ENCODE measurements at places on chromosomes 4 and X.

DNA sequence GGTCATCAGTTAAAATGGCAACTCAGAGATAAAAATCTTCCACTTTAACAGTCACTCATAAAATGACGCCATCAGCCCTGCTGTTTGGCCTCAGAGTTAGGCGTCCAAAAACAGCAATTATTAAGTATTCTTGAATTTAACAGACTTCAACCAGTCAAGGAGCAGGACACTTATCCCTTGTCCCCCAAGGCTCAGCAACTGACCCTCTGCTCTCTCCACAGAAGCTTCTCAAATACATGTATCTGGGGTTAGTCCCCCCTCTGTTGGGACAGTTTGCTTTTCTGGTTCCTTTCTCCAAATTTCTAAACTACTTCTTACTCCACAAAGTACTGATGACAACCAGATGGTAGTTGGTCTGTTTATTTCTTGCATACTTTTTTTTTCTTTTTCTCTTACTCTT is 54.4 kb downstream of the SOD3 start:
- no peak for DNase-seq

DNA sequence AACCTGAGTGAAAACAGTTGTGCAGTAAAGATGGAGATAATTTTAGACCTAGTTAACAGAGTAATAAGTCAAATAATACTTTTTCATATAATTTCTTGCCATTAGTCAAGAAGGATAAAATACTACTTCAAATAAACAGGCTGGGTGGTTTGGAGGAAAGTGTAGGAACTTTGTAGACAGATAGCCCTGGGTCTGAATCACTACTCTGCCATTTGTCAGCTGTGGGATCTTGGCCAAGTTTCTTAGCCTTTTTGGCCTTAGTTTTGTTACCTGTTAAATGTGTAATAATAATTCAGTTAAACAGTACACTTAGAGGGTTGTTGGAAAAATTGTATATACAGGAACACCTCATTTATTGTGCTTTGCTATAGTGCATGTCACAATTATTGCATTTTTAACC is 163.7 kb downstream of the NPNT start:
- DNase-seq, result no peak

DNA sequence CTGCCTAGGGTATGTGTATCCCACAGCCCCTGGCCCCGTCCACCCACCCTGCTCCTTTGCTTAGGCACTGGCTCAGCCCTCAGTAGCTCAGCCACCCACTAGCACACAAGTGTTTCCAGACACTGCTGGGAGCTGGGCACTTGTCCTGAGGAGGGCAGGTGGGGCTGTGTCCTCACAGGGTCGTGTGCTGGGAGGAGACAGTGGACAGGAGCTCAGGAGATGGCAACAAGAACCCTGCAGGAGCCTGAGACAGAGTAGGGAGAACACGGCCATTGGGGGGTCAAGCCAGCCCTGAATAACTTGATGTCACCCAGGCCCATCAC is 5.5 kb upstream of the CPLX1 start:
- DNase-seq, result no peak

DNA sequence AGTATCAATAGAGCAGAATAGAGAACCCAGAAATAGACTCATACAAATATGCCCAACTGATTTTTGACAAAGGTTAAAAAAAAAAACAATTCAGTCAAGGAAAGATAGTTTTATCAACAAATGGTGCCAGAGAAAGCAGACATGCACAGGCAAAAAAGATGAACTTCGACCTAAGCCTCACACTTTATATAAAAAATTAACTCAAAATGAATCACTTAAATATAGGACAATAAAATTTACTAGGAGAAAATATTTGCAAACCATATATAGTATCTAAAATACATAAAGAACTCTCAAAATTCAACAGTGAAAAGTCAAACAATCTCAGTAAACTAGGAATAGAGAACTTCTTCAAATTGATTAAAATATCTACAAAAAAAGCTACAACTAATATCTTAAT is 29.7 kb downstream of the HUWE1 start:
- no peak for DNase-seq

DNA sequence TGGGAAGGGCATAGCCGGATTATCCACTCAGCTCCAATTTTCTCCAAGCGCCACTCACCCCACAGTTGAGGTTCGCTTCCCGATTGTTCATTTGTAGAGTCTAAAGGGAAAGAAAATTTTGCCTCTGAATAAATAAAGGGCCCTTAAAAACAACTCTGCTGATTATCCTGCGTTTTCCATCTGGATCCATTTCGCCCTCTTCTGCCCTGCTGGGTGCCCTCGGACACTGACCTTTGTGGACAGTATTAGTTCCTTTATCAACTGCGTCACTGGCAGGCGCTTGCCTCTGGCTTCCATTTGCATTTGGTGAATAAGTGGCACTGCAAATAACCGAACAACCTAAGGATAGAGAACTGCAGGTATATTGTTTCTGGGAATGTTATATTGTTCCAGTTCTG is 10.1 kb downstream of the GSX2 start:
- no peak for DNase-seq

- DNase-seq, result no peak
Measured at GRCh38 chr4:53005149-53005546, 143.0 kb downstream of the RASL11B start.

DNA sequence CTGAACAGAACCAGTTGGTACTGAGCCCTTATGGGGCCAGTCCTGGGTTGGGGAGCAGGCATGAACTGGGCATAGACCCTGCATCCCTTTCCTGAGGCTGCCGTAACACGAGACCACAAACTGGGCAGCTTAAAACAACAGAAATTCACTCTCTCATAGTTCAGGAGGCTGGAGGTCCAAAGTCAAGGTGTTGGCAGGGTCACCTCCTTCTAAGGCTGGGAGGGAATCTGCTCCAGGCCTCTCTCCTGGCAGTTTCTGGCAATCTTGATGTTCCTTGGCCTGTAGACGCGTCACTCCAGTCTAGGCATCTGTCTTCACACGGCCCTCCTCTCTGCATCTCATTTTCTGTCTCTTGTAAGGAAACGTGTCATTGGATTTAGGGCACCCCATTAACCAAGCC is 19.8 kb upstream of the SORCS2 start:
- no peak for DNase-seq

DNA sequence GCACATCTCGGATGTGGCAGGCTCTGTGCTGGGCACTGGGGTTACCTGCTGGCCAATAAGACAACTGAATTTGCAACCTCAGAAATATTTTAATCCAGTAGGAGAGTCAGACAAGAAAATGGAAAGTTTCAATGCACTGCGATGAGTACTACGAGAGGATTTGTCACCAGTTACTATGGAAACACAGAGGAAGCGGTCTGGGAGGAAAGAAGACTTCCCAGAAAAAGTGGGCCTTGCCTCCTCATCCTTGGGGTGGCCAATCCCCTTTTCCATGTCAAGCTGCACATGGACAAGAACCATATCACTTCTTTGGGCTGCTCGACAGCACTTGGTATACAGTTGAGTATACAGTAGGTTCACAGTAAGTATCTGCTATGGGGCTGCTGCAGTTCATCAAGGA is 67.6 kb downstream of the FAM184B start:
- no peak for DNase-seq

GRCh38 chr4:101967697-101968346 is 177.3 kb downstream of the BANK1 start:
- no peak for DNase-seq

- no peak for DNase-seq
Measured at GRCh38 chr4:80454040-80454439, 118.5 kb downstream of the CFAP299 start.

- no peak for DNase-seq
Measured at GRCh38 chr4:2482192-2482591, 13.3 kb downstream of the RNF4 start.

GRCh38 chr4:97013711-97014110 is 1129.6 kb downstream of the STPG2 start:
- DNase-seq, result no peak

GRCh38 chr4:136800248-136800647 is 732.0 kb downstream of the PCDH18 start:
- DNase-seq, result no peak

DNA sequence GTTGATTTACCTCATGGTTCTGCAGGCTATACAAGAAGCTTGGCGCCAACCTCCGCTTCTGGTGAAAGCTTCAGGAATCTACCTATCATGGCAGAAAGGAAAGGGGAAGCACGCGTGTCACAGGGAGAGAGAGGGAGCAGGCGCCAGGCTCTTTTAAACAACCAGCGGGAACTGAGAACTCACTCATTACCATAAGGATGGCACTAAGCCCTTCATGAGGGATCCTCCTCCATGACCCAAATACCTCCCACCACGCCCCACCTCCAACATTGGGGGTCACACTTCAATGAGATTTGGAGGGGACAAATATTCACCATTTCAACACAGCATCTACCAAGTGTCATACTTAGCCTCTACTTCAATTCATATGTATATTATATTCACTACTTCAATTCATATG is 18.8 kb upstream of the TBC1D8B start:
- no peak for DNase-seq

GRCh38 chr4:40283413-40283812 is 51.7 kb upstream of the CHRNA9 start:
- DNase-seq, result no peak

- DNase-seq, result no peak
Measured at GRCh38 chr4:53156896-53157295, 209.0 kb downstream of the SCFD2 start.

DNA sequence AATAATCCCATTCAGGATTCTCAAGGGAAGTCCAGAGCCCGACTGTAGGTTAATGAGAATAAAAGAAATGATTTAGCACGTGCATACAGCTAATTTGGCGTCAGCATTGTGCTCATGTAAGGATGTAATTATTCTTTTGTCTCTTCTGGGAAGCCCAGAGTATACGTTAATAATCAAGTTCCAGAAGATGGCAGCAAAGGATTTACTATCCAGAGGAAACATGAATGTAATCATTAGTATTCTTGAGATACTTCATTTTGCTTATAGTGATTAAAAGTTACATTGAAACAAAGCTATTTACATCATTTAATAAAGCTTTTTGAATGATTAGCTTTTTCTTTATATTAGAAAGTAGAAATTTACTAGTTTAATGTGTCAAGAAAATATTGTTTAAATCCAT is 27.1 kb upstream of the MAP9 start:
- no peak for DNase-seq

DNA sequence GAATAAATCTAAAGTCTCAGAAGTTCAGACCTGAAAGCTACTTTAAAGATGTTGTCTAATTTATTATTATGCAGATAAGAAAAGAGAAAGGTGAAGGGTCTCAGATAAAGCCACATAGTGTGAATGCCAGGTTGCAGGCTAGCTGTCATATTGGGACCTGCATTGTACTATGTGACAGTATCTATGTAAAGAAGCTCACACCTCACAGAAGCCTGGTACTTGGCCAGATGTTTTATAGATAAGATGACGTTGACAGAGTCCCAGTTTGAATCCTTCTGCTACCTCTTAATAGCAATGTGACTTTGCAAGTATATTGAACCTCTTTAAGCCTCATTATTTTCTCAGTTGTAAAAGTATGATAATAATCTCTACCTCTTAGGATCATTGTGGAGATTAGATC is 227.0 kb downstream of the SPRY1 start:
- no peak for DNase-seq

GRCh38 chr4:153483432-153484418 is 17.6 kb downstream of the TMEM131L start:
- no peak for DNase-seq

DNA sequence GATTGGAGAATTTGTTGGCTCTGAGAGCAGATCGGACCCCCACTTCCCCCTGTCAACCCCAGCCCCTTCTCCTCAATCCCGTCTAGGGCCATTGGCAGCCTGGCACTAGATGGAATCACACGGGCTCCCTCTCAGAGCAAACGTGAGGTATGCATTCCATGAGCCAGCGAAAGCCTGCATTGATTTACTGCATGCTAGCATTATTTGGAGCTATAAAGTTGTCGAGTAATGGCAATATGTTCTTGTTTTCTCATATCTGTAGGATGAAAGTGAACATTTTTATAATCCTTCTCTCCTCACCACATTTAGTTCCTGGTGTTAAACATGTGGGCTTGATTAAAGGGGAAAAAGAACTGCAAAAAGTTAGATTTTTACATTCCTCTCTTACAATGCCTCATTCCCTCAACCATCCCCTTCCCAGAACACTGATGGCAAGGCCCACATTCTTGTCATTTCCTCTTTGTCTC is 159.2 kb downstream of the SPRY1 start:
- no peak for DNase-seq

DNA sequence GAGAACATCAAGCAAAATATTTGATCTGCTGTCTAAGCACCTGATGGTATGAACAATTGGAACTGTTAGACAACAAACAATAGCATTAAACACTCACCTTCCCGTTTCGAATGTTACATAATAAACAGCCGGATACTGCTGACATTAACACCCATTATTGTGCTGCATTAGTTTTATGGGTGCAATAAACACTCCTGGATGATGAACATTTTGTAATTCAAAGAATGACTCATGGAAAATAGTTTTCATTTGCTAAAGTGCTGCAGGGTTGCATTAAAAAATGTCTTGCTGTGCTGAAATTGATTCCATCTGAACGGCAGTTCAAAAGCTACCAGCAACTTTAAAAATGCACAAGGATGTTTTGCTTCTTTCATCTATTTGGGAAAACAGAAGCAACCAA is 100.8 kb upstream of the SORBS2 start:
- DNase-seq, result no peak

DNA sequence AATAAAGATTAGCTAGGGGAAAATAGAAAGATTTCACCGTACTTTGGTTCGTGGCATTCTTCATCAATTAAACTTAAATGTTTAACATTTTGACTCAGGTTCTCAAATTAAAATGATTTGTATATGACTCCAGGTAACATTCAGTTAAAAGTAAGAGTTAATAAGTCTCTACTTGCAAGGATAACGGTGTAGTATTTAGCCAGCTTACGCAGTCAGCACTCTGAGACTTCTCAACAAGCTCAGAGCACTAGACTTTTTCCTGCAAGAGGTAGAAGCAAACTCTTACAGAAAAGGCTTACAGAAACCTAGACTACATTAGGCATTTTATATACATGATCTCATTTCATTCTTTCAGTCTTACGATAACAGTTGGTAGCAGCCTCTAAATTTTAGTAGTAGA is 96.4 kb upstream of the PPARGC1A start:
- no peak for DNase-seq

- DNase-seq, result no peak
Measured at GRCh38 chr4:6703786-6704185, 5.9 kb downstream of the MRFAP1L1 start.

DNA sequence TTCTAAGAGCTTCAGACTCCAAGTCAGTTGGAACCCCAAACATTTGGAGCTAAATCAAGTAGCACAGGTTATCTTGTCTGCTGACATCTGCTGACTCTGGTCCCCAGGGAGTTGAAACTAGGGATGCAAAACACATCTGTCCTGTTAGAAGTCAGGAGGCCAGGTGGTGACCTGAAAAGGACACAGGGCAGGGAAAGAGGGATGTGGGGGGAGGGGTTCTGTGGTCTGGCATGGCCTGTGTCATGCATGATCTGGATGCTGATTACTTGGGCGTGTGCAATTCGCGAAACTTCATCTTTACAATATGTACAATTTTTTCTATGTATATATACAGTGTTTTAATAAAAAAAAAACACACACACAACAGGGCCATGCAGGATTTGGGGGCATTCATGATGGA is 55.3 kb downstream of the FHDC1 start:
- DNase-seq, result no peak

DNA sequence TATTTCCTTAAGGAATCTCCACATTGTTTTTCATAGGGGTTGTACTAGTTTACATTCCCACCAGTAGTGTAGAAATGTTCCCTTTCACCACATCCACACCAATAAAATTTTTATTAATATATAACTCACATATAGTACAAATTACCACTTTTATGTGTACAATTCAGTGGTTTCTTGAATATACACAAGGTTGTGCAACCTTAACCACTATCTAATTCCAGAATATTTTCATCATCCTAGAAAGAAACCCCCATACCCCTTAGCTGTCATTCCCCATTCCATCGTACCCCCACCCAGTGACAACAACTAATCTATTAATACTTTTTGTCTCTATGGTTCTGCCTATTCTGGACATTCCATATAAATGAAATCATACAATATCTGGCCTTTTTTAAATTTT is 108.3 kb upstream of the USP9X start:
- no peak for DNase-seq
